Fibroblast of lung (primary cell): ENCODE measurements at places on chromosomes 13 and 19. TPM values are rescaled to one million over a fixed set of nuclear protein-coding genes. Genes with fewer than 3 reads are reported as not detected.

DNA sequence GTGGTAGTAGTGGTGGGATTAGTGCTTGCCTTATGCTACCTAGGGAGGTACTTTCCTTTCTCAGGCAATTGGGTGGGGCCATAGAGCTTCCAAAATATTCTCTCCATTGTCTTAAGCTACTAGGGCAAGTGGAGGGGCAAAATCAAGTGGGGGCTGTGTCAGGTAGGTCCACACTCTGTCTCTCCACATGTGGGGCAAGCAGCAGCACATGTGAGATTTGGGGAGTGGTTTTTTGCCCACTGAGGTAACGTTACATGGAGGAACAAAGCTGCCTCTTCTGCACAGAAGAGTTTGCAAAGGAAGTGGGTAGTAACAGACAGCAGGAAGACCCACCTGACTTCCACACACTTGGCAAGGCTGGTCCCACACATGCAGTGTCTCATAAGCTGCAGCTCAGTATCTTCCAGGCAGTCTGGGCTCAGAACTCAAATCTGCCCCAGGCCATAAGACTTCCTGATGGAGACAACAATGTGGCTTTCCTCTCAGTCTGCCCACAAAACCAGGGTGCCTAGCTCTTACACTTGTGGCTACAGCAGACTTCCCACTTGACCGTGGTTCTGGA is 1581.5 kb upstream of the PCDH20 start:
- no peak for DNase-seq

DNA sequence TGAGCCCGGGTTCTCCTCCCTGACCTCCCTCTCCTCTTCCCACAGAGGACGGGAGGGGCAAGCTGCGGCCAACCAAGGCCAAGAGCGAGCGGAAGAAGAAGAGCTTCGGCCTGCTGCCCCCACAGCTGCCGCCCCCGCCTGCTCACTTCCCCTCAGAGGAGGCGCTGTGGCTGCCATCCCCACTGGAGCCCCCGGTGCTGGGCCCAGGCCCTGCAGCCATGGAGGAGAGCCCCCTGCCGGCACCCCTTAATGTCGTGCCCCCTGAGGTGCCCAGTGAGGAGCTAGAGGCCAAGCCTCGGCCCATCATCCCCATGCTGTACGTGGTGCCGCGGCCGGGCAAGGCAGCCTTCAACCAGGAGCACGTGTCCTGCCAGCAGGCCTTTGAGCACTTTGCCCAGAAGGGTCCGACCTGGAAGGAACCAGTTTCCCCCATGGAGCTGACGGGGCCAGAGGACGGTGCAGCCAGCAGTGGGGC is 162.2 kb downstream of the KDM4B start:
- DNase-seq, result no peak

GRCh38 chr13:92806215-92806614 is 420.4 kb upstream of the GPC6 start:
- DNase-seq, result peak; percentile 39

DNA sequence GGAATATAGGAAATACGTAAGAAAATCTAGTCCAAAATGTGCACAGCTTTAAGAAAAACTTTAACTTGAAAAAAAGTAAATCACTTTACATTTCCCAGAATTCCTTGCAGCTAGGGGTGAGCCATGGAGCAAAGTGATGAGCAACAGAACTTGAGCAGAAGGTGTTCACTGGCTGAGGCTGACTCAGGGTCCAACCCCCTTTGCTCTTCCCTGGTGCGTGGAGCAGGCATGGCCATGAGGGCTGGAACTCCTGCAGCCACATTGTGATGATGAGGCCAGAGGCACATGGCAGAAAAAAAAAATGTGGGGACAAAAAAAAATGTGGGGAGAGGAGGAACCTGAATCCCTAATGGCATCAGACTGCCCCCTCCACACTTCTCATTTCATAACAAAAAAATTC is 9.9 kb upstream of the PLA2G4C start:
- DNase-seq, result no peak

DNA sequence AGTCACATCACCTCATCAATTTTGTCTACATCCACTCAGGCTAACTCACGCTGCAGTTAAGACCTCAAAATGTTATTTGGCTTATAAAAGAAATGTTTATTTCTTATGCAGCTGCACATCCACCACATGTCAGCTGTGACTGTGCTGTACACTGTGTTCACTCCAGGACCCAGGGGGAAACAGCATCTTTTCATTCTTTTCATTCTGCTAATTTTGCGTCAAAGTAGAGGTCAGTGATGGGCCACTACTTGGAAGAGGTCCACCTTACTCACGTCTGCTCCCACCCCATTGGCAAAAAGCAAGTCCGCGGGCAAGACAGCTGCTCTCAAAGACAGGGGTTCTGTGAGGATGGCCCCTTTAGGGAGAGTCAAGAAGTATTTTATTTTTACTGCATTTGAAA is 4.5 kb upstream of the DCT start:
- DNase-seq, result peak; percentile 89

- no peak for DNase-seq
Measured at GRCh38 chr13:73602295-73602694, 531.9 kb downstream of the KLF12 start.

GRCh38 chr13:48562296-48563066 is 29.6 kb upstream of the RCBTB2 start:
- DNase-seq, result no peak

DNA sequence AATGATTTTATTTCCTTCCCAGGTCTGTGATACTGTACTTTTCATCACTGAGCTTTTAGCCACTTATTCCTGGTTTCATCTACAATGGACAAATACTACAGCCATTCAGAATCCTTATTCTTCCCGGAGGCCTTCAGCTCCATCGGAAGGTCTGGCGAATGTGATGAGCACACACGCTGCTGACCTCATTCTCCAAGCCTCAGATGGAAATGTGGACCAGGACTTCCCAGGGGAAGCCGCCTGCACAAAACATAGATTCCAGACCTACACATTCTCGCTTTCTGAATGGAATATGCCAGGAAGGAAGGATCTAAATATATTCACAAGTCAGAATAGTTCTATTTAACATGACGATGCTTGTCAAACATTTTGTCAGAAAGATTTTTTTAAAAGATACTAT is 75.6 kb downstream of the CDADC1 start:
- no peak for DNase-seq

DNA sequence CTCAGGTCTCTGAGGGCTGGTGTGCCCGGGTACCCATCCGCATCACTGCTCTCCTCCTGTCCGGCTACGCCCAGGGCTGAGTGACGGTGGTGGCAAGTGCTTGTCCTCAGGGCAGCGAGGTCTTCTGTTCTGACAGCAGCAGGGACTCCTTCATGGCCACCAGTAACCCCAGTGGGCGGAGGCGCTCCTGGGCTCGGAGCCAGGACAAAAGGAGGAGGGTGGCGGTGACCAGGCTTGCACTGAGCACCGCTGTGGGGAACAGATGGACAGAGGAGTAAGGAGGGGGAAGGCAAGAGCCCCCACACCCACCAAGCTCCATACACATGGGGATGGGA is 5.8 kb downstream of the CD320 start:
- DNase-seq, result no peak

- DNase-seq, result no peak
Measured at GRCh38 chr13:33849211-33849610, 31.3 kb downstream of the RFC3 start.

- DNase-seq, result no peak
Measured at GRCh38 chr19:15846923-15847322, 31.5 kb upstream of the OR10H1 start.

The SGCG gene
- total RNA-seq, result 1.5 and 8.5 TPM in 2 replicates

The TRPC4 gene
- total RNA-seq, result 1.7 and 2.6 TPM in 2 replicates

The CEACAM1 gene
- not detected in 2 replicates for total RNA-seq
